ENCODE measurements at places on chromosomes 1 and 21.
A peak's percentile ranks its signal among the peaks of the same experiment; 100 is the strongest.

GRCh38 chr1:103162360-103162759 is 54.0 kb upstream of the COL11A1 start:
- no peak for DNase-seq

- DNase-seq, result no peak
Observed at GRCh38 chr1:26070296-26070962, 3.0 kb upstream of the TRIM63 start.

DNA sequence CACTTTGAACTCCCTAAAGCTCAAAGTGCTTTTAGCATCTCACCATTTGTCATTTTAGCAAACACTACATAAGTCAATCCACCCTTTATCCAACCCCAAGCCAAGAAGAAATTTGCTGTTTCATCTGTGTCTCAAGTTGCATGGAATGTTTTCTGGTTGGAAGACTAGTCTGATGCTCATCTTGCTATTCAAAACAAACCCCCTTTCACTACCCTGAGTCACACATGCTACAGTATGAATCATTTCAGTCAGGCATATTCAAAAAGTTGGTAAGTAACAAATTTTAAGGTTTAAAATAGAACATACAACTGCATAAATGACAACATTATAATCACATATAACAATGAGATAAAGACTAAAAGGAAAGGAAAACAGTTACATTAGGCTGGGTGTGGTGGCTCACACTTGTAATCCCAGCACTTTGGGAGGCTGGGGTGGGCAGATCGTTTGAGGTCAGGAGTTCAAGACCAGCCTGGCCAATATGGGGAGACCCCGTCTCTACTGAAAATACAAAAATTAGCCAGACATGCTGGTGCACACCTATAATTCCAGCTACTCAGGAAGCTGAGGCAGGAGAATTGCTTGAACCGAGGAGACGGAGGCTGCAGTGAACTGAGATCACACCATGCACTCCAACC is 38.7 kb downstream of the DSTYK start:
- peak; percentile 93 for DNase-seq

- no peak for DNase-seq
Observed at GRCh38 chr21:44949161-44949778, 9.4 kb downstream of the SLX9 start.

GRCh38 chr1:191963286-191963685 is 195.0 kb upstream of the RGS18 start:
- DNase-seq, result peak; percentile 4

DNA sequence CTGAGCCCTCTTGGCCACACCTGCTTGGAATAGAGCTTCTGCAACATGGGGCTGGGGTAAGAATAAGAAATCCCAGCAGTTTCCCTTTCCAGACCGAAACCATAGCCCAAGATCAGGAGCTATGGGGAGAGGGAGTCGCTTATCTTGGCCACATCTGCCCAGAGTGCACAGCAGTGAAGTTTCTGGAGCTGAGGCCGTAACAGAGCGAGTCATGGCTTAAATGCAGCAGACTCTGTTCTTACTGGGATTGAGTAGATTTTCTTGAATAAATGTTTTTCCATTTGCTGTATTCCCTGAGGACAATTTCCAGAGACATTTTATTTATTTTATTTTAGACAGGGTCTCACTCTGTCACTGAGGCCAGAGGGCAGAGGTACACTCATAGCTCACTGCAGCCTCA is 33.5 kb downstream of the CFAP57 start:
- peak; percentile 5 for DNase-seq

GRCh38 chr1:199982606-199983005 is 44.9 kb upstream of the NR5A2 start:
- DNase-seq, result no peak

DNA sequence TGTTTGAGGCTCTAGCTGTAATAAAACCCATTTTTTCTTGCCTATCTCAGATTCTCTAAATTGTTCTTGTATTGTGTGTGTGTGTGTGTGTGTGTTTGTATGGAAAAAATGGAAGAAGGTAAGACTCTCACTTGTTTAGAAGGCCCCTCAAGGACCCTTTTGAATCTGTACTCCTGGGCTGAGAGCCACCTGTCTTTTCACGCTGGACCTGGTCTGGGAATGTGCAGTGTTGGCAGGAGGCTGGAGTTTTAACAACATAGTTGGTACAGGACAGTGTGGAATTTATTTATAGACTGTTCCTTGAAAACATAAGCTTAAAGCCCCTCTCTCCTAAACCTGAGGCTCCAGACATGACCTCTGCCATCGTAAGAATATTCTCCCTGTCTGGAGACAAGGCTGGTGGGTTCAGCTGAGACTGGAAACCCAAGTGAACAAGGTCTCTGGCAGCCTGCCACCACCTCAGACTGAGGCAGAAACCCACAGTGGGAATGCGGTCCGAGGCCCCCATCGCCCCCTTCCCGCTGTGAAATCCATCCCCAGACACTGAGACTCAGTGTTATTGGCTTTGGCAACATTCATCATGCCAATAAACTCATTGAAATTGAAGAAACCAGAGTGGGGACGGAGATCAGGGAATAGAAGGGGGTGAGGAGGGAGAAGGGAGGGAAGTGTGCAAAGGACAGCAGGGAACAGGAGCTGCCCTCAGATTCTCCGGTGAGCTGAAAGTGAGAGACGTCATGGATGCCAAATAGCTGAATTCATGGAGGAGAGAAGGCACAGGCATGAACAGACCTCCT is 24.6 kb upstream of the PLXNA2 start:
- DNase-seq, result no peak

DNA sequence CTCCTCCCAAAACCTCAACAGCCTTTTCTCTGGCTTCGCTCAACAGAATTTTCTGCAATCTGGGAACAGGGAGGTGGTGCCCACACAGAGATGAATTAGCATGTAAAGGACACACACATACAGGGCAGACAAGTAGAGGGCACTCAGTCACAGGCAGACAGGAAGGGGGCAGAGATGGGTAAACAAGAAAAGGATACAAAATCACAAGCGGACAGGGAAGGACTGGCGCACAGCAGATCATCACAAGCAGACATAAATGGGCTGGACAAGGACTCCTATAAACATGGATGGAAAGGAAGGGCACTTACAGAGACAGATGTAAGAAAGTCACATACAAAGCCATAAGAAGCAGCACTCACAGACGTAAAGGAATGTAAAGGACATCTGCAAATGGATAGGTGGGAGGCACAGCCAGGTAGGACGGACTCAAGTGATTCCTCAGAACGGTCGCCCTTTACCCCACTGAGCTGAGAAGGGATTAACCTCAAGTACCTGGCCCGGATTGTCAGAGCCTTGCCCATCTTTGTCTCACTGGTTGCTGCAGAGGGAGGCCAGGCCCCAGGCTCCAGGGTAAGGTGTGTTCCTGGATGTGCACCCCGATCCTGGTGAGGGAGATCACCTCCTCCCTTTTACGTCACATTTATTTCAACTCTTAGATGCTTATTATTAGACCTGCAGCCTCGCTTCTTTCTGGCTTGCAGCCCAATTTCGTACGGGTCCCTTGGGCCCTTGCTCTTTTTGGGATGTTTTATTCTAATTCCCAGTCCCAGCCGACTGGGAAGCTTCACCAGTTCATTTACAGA is 836 bp upstream of the PRCC start:
- no peak for DNase-seq

DNA sequence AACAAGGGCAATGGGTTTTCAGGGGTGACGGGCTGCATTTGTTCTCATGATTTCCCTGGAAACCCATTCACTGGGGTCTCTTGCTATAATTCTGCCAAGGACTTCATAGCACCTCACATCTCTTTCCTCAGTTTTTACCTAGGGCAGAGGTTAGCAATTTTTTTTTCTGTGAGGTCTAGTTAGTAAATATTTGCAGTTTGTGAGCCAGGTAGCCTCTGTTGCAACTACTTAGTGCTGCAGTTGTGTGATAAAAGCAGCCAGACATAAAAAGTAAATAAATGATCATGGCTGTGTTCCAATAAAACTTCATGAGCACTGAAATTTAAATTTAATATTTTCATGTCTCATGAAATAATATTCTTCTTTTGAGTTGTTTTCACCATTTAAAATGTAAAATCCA is 37.7 kb downstream of the IFI44 start:
- no peak for DNase-seq

DNA sequence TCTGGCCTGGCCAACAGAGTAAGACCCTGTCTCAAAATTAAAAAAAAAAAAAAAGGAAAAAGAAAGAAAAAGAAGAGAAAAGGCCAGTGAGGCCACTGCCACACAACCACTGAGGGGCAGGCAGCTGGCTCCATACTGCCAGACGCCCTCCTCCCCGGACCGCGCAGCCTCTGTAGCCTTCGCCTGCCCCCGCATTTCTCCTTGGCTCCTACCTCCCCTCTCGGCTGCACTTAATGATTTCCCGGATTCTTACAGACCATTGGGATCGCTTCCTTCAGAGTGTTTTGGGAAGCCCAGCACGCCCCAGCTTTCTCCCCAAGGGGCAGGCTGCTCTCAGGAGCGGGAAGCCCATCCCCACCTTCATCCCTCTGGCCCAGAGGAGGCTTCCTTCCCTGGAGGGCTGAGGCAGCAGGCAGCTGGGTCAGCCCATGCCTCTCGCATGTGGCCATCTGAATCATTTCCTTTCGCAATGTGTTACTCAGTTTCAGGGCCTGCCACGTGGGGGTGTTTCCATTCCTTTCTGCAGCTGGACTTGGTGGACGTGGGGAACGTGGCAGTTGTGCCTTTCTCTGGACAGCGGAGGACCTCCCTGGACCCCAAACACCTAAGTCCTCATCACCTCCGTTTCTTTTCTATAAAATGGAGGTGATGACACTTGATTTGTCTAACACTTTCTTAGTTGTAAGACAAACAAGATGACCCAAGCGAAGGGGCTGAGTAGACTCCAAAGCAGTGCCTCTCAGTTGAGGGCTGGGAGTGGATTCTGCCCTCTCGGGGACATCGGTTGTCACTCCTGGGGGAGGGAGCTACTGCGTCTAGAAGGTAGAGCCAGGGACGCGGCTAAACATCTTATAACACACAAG is 2.3 kb downstream of the SLC2A5 start:
- DNase-seq, result peak; percentile 91

GRCh38 chr1:3593745-3594144 is 17.6 kb downstream of the MEGF6 start:
- no peak for DNase-seq

GRCh38 chr21:42799516-42799915 is 79.8 kb downstream of the WDR4 start:
- no peak for DNase-seq

DNA sequence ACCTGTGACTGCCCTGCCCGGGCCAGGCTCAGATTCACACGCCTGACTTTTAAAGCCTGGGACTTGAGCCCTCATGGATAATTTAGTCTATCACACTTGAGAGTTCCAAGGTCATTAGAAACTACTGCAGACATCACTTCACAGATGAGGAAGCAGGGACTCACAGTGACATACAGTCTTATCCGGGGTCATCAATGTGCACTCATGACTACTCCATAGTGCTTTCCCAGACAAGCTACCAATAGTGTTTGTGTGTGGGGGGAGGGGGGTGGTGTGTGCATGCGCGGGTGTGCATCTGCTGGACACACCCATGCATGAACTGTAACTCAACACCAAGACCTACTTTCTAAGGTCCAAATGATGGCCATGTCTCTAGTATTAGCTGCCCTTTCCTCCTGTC is 16.1 kb upstream of the SLC5A9 start:
- DNase-seq, result no peak

DNA sequence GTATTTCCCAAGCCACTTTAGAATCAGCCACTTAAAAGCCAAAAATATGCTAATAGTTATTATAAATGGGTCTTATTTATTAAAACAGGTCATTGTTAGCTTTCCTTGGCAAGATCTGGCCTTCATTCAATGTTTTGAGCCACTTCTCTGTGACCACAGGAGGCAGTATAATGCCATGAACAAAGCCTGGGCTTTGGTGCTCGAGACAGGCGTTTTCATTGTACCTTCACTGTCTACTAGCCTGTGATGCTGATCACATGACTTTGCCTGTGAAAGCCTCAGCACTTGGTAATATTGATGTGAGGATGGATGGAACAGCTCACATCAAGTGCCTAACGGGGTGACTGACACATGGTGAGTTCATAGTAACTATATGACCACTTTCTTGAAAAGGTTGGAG is 217.0 kb downstream of the RWDD3 start:
- DNase-seq, result no peak

DNA sequence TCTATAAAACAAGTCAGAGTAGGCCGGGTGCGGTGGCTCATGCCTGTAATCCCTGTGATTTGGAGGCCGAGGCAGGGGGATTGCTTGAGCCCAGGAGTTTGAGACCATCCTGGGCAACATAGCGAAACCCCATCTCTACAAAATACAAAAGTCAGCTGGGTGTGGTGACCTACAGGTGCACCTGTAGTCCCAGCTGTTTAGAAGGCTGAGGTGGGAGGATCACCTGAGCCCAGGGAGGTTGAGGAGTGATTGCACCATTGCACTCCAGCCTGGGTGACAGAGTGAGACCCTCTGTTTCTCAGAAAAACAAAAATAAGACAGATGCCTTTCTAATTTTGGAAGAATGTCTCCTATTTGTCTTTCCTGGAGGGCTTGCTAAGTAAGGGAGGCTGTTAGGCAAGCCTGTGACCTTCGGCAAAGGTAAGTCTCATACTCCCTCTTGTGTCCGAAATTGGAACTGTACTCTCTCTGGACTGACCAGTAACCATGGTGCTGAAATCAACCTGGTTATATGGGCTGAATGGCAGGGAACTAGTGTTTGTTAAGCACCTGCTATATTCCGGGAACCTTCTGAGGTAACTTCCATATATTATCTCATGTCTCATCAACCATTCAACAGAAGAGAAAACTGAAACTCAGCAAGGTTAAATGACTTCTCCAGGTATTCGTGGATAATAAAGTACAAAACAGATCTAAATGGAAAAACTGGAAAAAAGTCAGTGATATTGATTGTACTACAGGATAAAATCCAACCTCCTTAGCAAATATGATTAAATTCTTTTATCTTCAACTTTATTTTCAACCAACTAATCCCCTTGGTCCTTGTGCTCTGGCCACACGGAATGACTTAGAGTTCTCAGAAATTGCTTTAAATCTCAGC is 11.8 kb upstream of the RAB3B start:
- DNase-seq, result peak; percentile 60

GRCh38 chr1:195763146-195763906 is 844.9 kb downstream of the KCNT2 start:
- DNase-seq, result no peak

GRCh38 chr1:53214376-53214940 is 6.0 kb downstream of the CZIB start:
- DNase-seq, result no peak

DNA sequence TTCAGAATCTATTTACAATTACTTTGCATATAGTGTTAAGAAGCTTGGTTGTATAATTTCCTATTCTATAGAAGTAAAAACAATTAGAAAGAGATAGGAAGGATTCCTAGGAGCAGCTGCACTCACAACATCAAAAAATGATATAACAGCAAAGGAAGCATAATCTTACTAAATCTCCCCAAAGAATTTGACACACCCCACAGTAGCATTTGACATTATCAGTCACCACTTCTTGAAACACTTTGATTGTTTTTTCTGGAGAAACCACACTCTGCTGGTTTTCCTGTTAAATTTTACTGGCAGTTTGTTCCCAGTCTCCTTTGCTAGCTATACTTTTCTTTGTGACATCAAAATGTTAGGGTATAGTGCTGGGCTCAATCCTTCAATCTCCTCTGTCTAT is 100.8 kb upstream of the KIAA1614 start:
- no peak for DNase-seq

Measured in skeletal muscle cell (primary cell).